ENCODE measurements at places on chromosomes 1 and 21.
A peak's percentile ranks its signal among the peaks of the same experiment; 100 is the strongest.

GRCh38 chr1:79711001-79711431 is 704.5 kb upstream of the ADGRL4 start:
- no peak for DNase-seq

DNA sequence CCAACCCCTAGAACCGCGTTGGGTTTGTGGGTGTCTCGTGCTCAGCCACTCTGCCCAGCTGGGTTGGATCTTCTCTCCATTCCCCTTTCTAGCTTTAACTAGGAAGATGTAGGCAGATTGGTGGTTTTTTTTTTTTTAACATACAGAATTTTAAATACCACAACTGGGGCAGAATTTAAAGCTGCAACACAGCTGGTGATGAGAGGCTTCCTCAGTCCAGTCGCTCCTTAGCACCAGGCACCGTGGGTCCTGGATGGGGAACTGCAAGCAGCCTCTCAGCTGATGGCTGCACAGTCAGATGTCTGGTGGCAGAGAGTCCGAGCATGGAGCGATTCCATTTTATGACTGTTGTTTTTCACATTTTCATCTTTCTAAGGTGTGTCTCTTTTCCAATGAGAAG is 18.7 kb downstream of the TFF3 start:
- DNase-seq: no peak

DNA sequence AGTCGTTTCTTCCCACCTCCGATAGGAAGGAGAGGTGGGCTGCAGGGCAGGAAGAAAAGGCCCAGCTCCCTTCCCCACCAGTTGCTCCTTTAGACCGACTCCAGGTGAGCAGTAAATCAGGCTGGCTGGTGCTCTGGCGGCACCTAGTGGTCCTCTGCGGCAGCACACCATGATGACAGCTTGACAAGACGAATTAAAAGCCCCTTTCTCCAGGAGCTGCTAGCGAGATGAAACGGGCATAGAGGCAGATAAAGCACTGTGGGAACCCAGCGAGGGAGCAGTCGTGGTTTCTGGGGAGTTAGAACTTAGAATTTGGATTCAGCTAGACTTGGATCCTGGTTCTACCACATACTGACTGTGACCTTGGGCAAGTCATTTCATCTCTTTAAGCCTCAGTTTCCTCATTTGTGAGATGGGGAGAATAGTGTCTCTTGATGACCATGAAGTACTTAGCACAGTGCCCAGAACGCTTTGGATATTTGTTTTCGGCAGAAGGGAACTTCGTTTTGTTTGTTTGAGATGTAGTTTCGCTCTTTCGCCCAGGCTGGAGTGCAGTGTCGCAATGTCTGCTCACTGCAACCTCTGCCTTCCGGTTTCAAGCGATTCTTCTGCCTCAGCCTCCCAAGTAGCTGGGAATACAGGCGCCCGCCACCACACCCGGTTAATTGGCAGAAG is 21.8 kb upstream of the COL9A2 start:
- peak; percentile 86 for DNase-seq

GRCh38 chr21:17476006-17476405 is 36.8 kb upstream of the CXADR start:
- DNase-seq: no peak

- no peak for DNase-seq
Measured at GRCh38 chr21:39911286-39912199, 44.3 kb downstream of the PCP4 start.

DNA sequence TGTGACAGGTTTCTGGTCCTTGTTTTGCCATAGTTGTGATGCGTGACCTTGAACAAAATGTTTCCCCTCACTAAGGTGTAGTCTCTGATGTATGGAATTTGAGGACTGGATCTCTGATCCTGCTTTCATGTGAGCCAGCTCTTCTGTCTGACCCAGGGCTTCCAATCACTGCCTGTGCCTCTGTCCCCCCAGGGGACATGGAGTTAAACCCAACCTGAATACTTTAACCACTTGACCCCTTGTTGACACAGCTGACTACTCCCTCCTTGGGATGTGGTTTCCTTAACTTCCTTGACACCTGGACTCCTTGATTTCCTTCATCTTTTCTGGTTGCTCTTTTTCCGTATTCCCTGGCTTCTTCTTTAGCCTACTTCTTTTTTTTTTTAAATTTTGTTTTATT is 36.0 kb upstream of the SSBP3 start:
- DNase-seq: no peak

DNA sequence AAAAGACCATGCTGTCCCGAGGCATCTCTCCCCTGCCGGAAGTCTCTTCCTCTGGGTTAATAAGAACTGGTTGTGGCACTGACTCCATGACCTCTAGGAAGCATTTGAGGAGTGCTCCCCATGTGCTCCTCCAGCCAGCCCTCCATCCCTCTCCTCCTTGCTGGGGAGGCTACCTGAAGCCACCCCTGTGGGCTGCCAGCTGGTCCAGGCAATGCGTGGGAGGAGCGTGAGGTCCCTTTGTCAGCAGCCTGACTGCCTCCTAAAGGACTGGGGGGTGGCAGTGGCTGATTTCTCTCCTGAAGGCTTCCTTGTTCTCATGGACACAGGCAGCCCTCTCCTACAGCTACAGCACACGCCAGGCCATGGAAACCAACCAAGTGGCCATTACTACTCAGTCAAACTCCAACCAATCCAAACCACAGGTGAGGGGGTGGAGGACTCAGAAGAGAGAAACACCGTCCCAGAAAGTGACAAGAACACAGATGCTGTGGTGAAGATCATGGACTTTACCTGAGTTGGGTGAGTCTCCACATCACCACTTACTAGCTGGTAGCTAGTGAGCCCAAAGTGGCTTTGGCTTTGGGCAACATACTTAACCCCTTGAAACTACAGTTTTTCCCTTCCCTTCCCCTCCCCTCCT is 35.2 kb downstream of the NENF start:
- DNase-seq: no peak

GRCh38 chr1:246497331-246497915 is 9.7 kb downstream of the SMYD3 start:
- DNase-seq: peak; percentile 78

DNA sequence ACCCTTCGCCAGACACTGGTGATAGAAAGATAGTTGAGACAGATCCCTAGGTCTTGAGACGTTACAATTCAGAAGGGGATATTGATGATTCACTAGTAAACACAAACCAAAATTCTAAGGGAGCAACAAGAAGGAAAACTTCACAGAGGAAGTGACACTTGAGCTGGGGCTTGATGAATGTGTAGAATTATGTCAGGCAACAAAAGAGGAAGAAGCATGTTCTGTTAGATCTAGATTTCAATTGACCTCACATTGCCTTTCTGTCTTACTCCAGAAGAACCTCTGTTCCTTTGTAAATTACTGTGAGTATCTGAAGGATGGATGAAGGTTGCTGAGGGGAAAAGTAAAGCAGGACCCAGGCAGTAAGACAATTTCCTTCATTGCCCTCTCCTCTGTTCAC is 328.2 kb downstream of the KCTD3 start:
- DNase-seq: peak; percentile 9

DNA sequence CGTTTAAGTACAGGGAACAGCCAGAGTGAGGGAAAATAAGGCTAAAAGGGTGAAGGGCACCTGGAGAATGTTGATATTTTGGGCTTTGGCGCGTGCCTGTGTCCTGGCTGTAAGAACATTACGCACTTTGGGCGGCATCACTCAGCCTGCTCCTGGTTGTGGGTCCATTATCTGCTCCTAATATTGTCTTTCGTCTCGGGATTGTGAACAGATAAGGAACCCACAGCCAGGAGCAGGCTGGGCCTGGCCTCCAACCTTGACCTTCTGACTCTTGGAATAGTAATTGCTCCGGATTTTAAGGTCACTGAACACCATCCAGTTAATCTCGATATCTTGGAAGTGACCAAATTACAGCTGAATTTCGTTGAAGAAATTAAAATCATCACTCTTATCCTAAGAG is 61.9 kb downstream of the TCP10L start:
- DNase-seq: no peak

GRCh38 chr21:27476696-27477095 is 509.8 kb upstream of the ADAMTS5 start:
- no peak for DNase-seq

DNA sequence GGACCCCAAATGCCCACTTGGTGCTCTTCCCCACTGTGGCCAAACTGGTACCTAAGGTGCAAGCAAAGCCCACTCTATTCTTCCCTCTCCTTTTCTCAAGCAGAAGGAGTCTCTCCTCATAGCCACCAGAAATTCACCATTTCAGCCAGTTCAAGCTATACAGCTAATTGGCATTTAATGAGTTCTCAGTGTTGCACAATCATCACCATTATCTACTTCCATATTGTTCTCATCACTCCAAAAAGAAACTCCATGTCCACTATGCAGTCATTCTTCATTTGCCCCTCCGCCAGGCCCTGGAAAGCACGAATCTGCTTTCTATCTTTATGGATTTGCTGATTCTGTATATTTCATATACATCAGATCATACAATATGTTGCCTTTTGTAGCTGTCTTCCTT is 9.9 kb upstream of the ATG4C start:
- DNase-seq: no peak

DNA sequence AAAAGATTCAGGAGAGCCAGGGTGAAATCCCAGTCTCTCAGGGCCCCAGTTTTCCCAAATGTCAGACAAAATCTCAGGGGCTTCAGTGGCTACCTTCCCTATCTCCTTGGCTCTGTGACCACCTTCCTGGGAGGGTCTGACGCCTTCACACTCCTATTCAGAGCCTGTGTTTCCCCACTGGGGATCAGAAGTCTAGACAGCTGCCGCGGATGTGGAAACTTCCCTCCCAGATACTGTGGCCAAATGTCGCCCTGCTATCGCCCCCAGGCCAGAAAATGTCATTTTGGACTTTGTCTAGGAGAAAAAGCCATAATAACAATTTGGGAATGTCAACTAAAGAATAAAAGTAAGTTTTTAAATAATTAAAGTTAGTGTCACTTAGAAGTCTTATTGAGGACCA is 15.9 kb downstream of the A3GALT2 start:
- DNase-seq: no peak

- no peak for DNase-seq
Measured at GRCh38 chr1:18761948-18762840, 97.3 kb downstream of the TAS1R2 start.

- DNase-seq: peak; percentile 88
Measured at GRCh38 chr1:12596007-12596821, 21.8 kb downstream of the DHRS3 start.

DNA sequence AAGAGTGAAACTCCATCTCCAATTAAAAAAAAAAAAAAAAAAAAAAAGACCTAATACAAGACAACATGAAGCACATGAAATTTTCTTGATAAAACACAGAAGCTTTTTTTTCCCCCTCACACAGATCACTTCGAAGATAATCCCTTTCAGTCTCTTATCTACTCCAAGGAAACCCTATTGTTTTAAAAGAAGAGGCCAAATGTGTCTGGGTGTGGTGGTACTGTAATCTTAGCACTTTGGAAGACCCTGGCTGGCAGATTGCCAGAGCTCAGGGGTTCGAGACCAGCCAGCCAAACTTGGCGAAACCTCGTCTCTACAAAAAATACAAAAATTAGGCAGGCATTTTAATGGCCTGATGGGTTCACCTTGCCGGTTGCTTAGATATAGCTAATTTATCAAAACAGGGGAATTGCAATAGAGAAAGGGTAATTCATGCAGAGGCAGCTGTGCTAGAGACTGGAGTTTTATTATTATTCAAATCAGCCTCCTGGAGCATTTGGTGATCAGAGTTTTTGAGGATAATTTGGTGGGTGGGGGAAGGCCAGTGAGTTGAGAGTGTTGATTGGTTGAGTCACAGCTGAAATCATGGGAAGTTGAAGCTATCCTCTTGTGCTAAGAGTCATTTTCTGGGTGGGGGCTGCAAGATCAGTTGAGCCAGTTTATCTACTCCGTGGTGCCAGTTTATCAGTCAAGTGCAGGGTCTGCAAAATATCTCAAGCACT is 62.5 kb downstream of the SLC16A1 start:
- no peak for DNase-seq

DNA sequence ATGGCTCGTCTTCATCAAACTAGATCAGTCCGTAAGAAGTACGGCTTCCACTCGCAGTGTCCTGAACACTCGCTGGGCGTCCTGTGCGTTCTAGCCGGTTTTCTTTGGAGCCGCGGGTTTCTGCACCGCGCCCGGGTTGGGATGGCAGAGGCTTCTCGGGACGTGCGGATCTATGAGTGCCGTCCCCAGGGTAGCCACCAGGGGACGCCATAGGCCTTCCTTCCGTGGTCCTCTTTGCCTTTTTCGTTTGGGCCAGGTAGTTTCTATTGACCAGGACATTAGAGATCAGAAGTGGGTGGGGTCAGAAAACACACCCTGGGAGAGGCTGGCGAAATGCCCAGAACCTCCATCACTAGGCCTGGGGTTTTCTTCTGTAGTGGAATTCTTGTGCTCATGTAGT is 273.8 kb downstream of the FAM72C start:
- peak; percentile 80 for DNase-seq

DNA sequence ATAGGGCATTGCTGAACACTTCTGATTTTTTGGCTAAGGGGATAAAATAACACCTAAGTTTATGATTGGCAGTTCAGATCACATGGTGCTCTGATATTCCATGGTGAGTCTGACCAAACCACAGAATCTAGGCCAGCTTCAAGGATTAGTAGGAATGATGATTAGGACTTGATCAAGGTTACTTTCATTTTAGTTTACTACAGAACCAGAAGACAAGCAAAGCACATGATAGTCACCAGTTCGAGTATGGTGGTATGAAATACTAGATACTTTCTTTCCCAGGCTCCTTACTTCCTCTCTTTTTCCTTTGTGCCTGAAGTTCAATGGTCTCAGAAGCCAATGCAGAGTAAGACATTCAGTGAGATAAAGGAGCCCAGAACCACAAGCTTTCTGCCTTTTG is 26.6 kb downstream of the S100A10 start:
- DNase-seq: no peak

DNA sequence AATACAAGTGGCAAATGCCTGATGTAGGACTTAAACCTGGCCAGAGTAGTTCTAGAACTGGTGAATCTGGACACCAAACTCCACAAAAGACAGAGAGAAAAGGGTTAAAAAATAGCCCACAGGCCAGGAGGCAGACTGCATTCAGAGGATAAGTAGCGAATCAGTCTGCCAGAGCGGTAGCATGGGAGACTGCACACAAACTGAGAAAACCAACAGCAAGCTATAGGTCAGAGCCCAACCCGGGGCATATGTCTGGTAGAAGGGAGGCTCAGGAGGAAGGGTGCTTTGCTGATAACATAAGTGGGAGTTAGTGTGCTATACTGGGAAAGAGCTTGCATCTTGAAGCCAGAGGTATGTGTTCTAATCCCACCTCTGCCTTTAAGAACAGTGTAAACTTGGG is 4.0 kb downstream of the LRRC53 start:
- DNase-seq: no peak

GRCh38 chr1:180230791-180231505 is 884 bp downstream of the LHX4 start:
- peak; percentile 69 for DNase-seq

DNA sequence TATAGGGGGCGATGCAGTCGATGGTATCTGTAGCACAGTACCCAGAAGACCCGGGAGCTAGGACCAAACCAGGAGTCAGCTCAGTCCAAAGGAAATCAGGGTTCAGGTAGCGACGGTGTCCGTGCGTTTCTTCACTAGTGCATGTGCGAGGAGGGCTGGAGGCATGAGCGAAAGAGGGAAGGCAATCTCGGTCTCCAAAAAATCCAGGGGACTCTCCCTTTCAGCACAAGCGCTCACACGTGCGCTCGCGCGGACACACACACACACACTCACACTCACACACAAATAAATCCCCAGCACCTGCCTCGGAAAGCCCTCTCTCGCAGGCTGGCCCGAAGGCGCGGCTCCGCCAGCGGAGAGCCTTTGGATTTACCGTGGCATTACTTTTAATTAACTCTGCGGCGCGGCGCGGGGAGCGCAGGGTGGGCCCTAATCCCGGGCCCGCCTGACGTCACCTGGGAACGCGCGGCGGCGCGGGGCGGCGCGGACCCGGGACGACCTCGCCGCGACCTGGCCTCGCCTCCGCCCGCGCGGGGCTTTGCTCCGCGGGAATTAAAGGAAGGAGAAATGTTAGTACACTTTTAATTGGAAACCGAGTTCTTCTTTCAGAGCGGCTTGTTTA is 121.2 kb downstream of the LMX1A start:
- no peak for DNase-seq
